Natural killer cell (primary cell): ENCODE measurements at places on chromosomes 12 and 14. TPM values are rescaled to one million over a fixed set of nuclear protein-coding genes. Genes with fewer than 3 reads are reported as not detected.

OR4K13 gene
- not detected for total RNA-seq

SIX6 gene
- total RNA-seq, result not detected

GRCh38 chr12:51383269-51383905, 7.8 kb downstream of the GALNT6 start:
- no peaks in the 10 kb centered on the region for H3K27me3 ChIP-seq
- no peak for DNase-seq
- peaks cover 13% of the 10 kb centered on the region for H3K4me1 ChIP-seq
- H3K27ac ChIP-seq, result no peak overlapping the region

- no peak overlapping the region for H3K27ac ChIP-seq
- H3K4me3 ChIP-seq, result no peak overlapping the region
- H3K36me3 ChIP-seq, result no peaks in the 10 kb centered on the region
- H3K27me3 ChIP-seq, result no peaks in the 10 kb centered on the region
- no peak for DNase-seq
These were observed 889.3 kb downstream of the BCL11B start for GRCh38 chr14:98382662-98383061.
